ENCODE measurements at places on chromosomes 11 and 22.

GRCh38 chr11:105367129-105367528, 227.6 kb upstream of the CARD18 start:
- no peak for DNase-seq

DNA sequence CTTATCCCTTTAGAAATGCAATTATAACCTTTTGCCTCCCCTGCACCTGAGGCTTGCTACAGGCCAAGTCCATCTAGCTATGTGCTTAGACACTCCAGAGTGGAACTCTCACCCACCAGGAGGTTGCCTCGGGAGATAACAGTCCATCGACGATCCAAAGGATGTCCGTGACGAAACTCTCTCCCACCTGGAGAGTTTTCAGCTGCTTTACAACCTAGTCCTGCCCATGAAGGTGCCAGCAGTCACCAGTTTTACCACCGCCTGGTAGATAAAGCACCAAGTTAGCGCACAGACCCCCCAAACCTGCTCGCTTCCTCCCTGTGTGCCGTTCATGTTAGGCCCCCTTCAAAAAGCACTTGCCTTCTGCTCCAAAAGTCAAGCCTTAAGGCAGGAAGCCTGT, 53.1 kb upstream of the SHISAL1 start:
- DNase-seq = no peak

- peak; percentile 6 for DNase-seq
Measured at GRCh38 chr11:14642873-14643696, 519 bp upstream of the PDE3B start.

DNA sequence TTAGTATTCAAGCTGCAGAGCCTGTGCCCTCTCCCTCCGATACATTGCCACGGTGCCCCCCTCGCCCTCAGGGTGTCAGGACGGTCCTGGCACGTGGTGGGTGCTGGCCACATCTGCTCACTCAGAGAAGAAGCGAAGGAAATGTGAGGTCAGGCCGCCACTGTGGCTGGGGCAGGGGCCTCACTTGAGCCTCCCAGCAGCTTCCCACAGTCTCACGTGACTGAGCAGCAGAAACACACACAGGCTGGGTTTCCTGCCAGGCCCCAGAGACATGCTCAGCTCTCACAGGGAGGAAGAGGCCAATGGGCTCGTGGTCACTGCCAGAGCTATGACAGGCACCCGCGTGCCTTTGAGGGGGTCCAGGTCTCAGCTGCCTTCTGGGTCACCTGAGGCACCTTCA, 37.9 kb upstream of the PRR5 start:
- DNase-seq = no peak

DNA sequence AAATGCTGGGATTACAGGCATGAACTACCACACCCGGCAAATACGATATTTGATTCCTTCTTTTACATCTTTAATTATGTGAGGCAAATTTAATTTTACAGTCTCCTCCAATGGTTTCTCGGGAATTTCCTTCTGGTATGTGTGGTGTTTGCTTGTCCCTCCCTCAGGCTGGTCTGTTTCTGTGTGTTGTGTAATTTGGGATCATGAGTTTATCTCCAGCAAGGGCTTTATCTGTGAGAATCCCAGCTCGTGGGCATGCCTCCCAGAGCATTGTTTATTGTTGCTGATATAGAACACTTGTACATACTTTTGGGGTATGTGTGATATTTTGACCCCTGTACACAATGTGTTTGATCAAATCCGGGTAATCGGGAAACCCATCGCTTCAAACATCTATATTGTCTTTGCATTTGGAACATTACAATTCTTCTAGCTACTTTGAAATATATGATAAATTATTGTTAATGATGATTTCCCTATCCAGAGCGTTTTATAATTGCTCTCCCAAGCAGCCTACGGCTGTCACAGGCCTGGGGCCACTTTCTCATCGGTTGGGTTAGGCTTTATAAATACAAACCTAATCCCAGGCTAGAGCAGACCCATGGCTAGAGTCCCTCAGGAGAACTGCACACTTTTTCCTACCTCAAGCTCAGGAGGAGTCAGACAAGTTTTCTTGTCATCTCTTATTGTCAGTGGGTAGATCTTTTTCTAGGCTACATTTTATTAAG, 15.0 kb upstream of the PRR5 start:
- DNase-seq = no peak

GRCh38 chr11:67248653-67249052, 17.6 kb upstream of the GRK2 start:
- DNase-seq = no peak

DNA sequence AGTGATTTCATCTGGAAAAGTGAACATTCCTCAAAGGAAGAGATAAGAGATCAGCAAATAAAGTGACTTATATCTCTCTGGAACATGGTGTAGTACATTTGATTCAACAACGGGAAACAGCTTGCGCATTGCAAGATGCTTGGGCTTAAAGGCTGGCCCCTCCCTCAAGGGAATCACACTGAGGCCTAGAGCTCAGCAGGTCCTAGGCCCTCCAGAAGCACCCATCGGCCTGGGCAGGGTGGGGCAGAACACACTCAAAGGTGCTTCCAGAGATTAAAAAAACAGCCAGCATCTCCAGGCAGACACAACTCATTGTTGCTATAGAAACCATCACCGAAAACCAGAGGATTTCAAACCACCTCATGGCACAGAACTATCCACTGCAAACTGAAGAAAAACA, 69.0 kb upstream of the ARFGAP3 start:
- no peak for DNase-seq

DNA sequence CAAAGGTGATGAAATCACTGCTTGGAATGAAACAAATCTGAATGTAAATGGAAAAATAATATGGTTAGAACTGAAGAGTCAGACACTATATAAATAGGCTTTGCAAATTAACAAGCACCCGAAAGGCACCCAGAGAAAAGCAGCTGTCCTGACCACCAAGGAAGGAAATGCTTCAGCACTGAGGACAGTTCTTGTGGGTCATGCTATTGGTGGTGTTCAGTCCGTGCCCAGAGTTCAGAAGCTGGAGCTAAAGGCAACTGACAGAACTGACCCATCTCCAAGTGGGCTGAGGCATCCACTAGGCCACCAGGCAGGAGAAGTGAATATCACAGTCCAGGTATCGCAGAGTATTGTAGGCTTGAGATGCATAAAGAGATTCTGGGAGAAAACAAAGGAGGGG, 208.9 kb downstream of the OPCML start:
- no peak for DNase-seq

DNA sequence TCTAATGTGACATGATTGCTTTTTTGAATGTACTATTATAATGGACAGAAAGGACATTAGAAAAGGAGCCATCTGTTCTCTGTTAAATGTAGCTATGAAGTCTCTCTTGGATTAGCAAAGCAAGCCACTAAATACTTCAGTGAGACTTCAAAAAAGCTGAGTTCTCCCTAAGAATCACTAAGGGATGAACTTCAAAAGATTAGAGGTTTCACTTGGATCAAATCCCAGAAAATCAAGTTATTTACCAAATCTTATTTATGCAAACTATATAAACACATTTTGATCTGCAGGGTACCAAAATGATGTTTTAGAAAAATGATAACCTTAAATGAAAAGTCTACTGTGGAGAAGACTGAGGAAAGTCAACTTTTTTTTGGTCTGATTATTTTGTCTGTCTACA, 82.1 kb upstream of the MTMR2 start:
- DNase-seq = no peak

DNA sequence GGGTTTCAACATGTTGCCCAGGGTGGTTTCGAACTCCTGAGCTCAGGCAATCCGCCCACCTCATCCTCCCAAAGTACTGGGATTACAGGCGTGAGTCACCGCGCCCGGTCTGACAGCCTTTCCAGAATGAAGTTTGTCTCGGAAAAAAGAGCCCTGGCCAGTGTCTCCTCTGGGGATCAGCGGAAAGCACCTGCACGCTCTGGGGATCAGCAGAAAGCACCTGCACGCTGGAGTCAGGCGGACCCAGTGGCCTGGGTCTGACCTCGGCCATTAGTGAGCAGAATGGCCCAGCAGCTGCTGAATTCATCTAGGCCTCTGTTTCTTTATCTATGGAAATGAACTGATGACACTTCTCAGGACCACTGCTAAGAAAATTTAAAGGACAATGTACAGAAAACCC, 10.5 kb upstream of the TESMIN start:
- DNase-seq = no peak

- DNase-seq = no peak
Measured at GRCh38 chr11:74773476-74773875, 24.8 kb downstream of the RNF169 start.

DNA sequence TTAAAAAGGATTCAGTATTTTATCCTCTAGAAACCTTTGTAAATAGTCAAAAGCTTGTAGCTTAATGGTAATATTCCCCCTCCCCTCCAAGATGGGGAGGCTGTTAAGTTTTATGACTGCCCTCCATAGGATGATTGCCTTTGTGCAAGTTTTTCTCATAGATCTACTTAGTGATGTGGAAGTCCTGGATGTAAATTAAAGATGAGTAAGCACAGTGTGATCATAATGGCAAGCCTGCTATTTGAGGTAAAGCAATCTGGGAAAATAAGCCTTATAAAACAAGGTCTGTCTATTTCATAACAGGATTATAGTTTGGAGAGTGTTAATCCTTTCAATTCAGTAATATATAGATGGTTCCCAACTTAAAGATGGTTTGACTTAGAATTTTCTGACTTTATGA, 216.3 kb downstream of the DDX10 start:
- DNase-seq = no peak

- no peak for DNase-seq
Measured at GRCh38 chr11:75279273-75279672, 38.7 kb downstream of the TPBGL start.

- no peak for DNase-seq
Measured at GRCh38 chr22:43267332-43267980, 75.7 kb downstream of the SCUBE1 start.

DNA sequence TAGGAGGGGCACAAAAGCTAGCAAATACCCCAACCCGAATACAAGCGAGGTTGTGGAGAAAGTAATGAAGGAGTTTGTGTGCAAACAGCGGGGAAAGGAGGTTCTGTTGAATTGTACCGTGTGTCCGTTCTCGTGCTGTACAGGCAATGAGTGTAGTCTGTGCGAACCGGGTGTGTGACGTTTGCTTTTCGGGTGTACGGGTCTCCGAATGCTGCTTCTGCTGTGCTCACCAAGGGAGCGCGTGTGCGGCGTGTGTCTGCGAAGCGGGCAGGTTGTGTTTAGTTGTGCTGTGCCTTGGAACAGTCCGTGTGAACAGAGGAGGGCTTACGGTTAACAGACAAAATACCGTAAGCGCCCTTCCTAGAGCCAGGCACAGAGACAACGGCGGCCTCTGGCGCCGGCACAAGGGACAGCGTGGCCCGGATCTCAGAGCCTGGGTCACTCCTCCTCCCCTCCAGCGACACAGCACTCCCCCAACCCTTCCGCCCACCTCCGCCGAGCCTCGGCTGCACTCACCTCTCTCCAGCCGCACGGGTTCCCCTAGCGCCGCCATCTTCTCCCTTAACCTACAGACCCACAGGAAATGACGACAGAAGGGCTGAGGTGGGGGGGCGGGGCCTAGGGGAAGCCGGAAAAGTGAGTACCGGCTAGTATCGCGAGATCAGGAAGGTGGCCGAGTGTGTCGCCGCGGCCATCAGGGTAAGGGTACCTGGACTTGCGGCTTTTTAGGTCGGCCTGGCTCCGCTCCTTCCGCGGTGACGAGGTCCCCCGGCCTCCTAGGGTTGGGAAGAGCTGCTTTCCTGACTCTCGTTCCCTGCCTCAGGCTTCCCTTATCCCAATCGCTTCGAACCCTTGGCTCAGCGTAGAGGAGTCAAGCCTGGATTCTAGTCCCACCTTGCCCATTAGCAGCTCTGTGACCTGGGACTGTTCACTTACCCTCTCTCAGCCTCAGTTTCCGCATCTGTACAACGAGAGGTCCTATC, at the start of gene LIN7C:
Gene LIN7C (minus strand): TSS at position 570 of the 983 bp plus-strand sequence. CDS start 17 bp downstream, at position 553.
- DNase-seq = peak; percentile 93

- no peak for DNase-seq
Measured at GRCh38 chr11:105226091-105226490, 86.5 kb upstream of the CARD18 start.

- no peak for DNase-seq
Measured at GRCh38 chr22:37187891-37188761, at the start of gene C1QTNF6. Gene C1QTNF6, minus strand, starts transcription at chr22:37188247. Its CDS starts 34 bp downstream, at chr22:37188213.

DNA sequence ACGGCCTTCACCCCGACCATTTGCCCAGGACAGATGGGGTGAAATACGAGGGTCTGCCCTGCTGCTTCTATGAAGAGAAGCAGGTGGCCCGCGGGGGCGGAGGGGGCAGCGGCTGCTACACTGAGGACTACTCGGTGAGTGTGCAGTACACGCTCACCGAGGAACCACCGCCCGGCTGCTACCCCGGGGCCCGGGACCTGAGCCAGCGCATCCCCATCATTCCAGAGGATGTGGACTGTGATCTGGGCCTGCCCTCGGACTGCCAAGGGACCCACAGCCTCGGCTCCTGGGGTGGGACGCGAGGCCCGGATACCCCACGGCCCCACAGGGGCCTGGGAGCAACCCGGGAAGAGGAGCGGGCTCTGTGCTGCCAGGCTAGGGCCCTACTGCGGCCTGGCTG, 11.2 kb downstream of the C22orf31 start:
- no peak for DNase-seq

DNA sequence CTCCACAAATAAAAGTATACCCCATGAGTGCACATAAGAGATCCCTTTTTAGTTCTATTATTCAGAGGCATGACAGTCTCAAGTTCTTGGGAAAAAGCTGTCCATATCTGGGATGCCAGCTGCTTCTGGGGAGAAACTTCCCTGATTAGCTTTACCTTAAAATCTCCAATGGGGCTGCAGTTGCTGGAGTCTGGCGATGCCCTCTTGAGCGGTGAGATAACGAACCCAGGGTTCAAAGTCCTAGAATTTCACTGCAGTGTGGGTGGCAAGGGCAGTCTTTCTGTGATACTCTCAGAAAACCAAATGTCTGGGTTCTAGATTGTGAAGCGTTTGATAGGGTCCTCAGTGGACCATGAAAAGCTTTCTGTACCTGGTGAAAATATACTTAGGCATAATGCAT, 7.4 kb upstream of the PRR33 start:
- DNase-seq = no peak

GRCh38 chr22:27335102-27335660, 466.4 kb downstream of the MN1 start:
- DNase-seq = no peak

- DNase-seq = no peak
Measured at GRCh38 chr11:69816671-69817070, 2.5 kb downstream of the FGF3 start.

DNA sequence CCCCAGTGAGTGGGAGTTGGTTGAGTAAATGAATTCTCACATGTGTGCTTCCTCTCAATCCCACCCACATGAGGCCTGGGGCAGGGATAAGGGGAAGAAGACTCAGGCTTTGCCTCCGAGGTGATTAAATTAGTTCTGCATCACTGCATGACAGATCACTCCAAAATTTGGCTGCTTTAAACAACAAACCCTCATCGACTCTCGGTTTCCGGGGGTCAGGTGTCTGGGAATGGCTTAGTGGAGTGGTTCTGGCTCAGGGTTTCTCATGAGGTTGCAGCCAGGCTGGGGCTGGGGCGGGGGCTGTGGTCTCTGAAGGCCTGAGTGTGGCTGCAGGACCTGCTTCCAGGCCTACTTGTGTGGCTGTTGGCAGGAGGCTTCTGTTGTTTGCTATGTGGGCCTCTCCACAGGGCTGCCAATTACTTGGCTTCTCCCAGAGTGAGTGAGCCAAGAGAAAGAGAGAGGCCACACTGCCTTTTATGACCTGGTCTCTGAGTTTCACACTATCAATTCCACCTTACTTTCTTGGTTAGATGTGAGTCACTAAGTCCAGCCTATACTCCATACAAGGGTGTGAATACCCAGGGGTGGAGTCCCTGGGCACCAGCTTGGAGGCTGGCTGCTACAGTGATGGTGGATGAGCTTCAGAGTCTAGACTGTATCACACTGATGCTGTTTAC, 15.9 kb downstream of the MOGAT2 start:
- DNase-seq = no peak

GRCh38 chr11:69075421-69076128, 26.8 kb downstream of the TPCN2 start:
- DNase-seq = no peak

GRCh38 chr11:69644962-69645675, 4.2 kb downstream of the CCND1 start:
- DNase-seq = no peak
